ENCODE measurements at places on chromosomes 2 and 18.
A peak's percentile ranks its signal among the peaks of the same experiment; 100 is the strongest.

DNA sequence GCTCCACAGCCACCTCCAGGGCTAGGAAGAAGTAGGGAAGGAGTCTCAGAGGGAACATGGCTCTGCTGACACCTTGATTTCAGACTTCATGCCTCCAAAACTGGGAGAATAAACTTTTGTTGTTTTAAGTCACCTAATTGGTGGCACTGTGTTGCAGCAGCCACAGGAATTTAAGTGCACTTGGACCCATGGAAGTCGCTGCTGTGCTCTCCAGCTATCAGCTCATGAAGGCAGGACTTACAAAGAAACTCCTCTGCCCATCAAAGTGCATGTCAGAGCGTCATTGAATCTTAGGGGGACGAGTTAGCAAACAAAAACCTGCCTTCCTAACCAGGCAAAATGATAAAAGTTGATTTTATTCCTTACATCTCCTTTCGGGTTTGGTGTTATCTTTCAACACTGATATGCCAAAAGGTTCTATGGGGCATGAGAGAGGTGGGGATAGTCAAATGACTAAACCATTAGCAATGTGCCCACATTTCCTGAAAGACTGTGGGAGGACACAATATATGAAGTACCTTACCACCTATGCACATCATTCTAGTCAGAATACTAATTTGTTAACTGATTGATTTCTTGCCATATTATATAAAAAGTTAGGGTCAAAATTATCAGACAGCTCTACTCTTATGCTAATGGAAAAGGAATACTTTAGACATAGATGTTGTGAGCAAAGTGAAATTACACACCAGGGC is 235.8 kb upstream of the TNP1 start:
- no peak for DNase-seq

- DNase-seq = no peak
Observed at GRCh38 chr2:206471524-206472062, 28.3 kb downstream of the ADAM23 start.

DNA sequence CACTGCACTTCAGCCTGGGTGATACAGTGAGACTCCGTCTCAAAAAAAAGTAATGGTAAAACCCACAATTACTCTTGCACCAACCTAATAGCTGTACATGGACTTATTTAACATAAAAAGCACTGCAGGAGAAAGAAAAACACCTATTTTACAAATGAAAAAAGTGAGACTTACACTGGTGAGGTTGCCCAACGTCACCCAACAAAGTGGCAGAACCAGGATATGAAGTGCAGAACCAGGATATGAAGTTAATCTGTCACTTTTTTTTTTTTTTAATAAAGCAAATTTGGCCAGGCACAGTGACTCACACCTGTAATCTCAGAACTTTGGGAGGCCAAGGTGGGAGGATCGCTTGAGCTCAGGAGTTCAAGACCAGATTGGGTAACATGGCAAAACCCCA is 13.5 kb upstream of the STK17B start:
- no peak for DNase-seq

DNA sequence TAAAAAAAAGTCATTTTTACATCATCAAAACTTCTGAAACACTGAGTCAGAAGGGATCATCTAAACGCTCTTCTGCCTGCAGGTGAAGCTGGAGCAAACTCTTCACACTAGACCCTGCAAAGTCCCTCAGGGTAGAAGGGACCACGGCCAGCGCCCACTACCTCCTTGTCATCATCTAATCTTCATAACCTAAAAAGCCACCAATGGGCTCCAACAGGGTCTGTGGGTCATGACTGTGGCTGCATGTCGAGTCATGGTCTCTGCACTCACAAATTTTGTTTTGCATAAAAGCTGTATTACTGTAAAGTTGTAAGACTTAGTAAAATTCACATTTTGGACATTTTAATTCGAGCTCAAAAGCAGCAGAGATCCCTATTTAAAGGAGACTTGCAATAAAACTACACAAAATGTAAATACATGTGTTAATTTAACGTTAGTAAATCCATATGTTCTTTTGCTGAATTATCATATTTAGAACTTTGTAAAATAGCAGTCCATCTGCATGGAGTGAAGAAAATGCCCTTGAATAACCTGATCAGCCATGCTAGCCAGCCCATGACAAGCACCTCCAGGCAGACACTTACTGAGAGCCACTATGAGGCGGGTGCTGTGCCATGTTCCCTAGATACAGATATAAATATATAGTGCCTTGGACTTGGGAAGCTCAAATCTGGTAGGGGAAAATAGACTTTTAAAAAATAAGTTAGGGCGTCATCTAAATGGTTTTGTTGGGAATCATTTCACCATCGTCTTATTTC is 437.2 kb upstream of the LYPD1 start:
- DNase-seq = no peak

DNA sequence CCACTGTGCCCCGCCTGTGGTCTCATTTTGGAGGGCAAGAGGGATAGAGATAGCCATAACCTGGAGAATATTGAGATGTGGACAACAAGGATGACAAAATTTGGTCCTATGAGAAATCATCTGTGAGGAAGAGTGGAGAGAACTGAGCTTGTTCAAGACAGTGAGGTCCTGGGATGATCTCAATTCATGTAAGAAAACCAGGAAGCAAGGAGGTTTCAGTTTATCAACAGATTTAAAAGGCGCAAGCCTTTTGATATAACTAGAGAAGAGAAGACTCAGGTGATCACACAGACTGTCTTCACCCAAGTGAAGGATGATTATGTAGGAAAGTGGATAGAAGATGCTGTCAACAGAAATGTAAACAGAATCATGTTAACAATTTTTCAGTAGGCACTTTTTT is 39.1 kb downstream of the PCBP1 start:
- no peak for DNase-seq

DNA sequence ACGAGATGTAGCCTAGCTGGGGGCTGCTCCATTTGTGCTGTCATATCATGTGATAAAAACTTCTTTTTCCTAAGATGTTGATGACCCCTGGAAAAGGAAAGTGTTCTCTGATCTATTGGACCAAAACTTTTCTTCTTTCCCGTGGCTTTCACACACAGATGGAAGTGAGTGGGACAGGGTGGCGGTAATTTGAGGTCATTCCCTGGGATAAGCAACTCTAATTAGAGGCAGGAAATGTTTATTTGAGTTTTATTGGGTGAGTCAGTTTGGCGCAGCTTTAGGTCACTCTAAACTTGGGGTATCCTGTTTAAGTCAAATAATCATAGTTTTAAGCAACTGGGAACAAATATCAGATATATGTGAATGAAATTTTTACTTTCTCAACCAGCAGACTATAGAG is 221.0 kb upstream of the EPAS1 start:
- DNase-seq = no peak

DNA sequence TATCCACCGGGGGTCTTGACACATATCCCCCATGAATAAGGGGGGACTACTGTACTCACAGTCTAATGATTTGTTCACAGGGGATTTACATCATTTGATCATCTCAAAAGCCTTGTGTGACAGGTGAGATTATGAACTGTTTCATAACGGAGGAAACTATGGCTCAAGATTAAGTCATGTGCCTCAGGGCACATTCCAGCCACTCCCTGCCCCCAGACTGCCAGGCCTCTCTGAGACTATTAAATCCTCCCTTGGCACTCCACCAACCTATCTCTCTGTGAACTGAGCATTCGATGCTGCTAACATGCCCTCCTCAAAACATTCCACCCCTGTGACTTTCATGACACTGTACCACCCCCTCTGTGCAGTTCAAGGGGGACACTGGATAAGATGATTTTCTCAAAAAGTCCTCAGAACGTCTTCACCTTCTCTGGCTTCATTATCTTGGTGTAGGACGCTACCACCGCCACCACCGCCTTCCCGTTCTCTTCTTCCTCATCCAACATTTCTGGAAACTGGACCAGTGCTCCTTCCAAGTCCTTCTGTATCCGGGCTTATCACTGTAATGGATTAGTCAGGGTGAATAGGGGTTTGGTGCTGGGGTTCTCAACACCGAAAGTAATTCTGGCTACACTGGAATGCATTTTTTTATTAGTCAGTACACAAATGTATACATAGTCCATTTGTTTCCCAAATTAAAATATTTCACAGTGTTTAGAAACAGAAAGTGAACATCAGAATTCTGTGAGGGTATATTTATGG is 169.6 kb downstream of the KCNS3 start:
- peak; percentile 54 for DNase-seq

DNA sequence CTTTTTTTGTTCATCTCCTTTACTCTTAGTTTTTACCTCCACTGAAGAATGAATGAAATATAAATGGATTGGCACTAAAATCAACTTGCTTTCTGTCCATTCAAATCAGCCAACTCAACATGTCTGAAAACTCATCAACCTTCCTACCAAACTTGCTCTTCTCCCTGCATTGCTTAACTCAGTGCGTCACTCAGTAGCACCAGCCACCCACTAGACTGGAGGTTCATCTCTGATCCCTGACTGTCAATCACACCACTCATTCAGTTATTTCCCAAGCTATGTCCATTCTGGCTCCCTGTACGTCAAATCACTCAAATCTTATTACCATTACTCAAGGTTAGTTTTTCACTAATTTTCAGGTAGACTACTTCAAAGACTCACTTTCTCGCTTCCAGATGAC is 75.2 kb upstream of the RBMS1 start:
- no peak for DNase-seq

DNA sequence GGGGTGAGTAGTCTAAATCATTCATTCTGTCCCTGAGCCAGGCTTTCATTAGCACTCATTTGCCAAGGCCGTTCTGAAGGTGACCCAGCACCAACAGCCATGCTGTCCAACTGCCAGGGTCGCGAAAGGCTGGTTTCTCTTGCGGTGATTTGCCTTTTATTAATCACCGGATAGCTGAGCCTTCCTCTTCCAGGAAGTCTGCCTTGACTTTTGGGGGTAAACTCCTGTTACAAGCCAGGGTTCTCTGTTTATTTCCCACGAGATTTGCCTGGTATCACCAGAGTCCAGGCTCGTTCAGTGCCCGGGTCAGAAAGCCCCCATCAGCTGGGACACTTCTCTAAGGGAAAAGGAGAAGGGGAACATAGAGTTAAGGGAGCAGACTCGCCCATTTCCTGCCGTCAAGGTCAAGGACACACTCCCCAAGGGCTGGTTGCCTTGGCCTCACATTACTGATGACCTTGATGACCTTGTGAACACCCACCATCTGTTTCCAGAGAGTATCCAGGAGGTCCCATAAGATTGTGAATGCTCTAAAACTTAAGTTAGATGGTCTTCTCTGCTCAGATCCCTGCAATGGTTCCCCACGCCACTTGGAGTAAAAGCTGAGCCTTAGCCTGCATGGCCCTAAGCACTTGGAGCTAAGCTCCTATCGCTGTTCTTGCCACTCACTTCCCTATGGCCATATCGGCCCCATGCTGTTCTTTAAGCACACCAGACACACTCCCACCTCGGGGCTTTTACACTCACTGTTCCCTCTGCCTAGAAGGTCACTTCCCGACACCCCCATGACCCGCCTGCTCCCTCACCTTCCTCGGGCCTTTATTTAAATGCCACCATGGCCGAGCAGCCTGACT is 118.0 kb upstream of the STPG4 start:
- DNase-seq = no peak

DNA sequence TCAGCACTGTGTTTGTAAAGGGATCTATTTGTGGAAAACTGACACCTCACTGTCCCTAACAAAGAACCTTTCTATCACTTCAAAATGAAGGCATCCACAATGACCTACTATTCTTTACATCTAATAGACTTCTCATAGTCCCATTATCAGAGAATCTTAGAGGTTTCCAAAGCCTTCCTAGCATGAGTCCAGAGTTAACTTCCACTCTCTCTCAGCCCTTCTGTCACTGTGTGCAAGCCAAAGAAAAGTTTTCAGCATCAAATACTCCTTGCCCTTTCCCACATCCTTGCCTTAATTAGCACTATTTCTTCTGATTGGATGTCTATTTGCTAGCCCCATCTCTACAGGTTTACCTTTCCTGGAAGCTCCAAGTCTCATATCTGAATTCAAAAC is 178.5 kb downstream of the ERBB4 start:
- no peak for DNase-seq

GRCh38 chr18:1425679-1426078 is 521.0 kb downstream of the ADCYAP1 start:
- no peak for DNase-seq

Measured in AG09319 (cell line).